Spinal cord (tissue), 10 donors: ENCODE measurements at places on chromosomes 13 and 19. TPM values are rescaled to one million over a fixed set of nuclear protein-coding genes. Genes with fewer than 3 reads are reported as not detected.

PEAK3 gene
- 0.20 TPM for total RNA-seq

RFC3 gene
- 20.6 TPM for total RNA-seq

ELSPBP1 gene
- 0.40 TPM for total RNA-seq

GRCh38 chr19:49101160-49101559 is 13.0 kb upstream of the LIN7B start:
- no peaks in the 10 kb centered on the region for H3K27me3 ChIP-seq
- no peak for DNase-seq
- H3K36me3 ChIP-seq: peaks cover 95% of the 10 kb centered on the region
- H3K4me3 ChIP-seq: no peak overlapping the region
- H3K4me1 ChIP-seq: no peaks in the 10 kb centered on the region

- H3K4me3 ChIP-seq: no peak overlapping the region
- peaks cover 54% of the 10 kb centered on the region for H3K4me1 ChIP-seq
- no peak for DNase-seq
- peak overlapping the region; percentile 54 for H3K27ac ChIP-seq
Measured at GRCh38 chr19:7928741-7929701, 3.1 kb upstream of the CTXN1 start.

DNA sequence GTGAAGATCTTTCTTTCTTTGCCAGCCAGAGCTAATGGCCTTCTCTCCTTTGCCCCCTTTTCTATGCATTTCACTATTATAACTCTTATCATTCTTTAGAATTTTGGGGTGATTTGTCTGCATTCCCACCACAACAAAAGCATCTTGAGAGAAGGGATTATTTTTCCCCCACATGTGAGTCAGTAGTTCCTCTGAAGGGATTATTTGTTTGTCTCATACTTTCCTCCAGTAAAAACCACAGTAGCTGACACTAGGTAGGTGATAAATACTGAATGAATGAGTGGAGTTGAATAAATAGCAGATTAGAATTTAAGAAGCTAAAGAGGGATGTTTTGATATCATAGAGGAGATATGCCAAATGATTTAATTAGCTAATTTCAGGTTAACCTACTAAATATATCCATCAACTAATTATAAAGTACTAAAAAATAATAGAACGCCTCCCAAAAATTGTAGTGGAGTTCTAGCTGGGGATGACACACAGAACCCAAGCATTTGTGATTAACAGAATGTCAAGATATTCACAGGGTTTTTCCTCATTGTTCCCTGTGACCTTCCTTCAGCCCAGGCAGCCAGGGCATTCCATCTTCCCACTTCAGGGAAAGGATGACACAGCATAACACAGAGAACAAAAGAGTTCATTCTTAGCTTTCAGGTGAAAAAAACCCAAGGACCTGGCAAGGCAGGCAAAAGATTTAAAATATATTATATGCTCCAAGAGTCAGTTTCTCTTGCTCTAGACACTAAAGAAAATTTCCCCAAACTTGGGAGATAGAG is 3.5 kb upstream of the TBC1D4 start:
- no peak overlapping the region for H3K4me3 ChIP-seq
- H3K36me3 ChIP-seq: no peaks in the 10 kb centered on the region
- H3K27me3 ChIP-seq: peaks cover 3% of the 10 kb centered on the region
- no peak overlapping the region for H3K27ac ChIP-seq
